Mucosa of descending colon (tissue), 3 donors: ENCODE measurements at places on chromosomes 1 and 21. TPM values are rescaled to one million over a fixed set of nuclear protein-coding genes. Genes with fewer than 3 reads are reported as not detected.
A peak's percentile ranks its signal among the peaks of the same experiment; 100 is the strongest.

Gene CYP4A22
- not detected for total RNA-seq

Gene GLIS1
- total RNA-seq: 0.24 TPM

Gene EPHA8
- total RNA-seq: not detected

Gene AIRE
- total RNA-seq: not detected

Gene PRAMEF25
- not detected for total RNA-seq

Gene GIPC2
- total RNA-seq: 12.8 TPM

Gene MIGA1
- 13.2 TPM for total RNA-seq

Gene KCNN3
- total RNA-seq: 19.3 TPM

DNA sequence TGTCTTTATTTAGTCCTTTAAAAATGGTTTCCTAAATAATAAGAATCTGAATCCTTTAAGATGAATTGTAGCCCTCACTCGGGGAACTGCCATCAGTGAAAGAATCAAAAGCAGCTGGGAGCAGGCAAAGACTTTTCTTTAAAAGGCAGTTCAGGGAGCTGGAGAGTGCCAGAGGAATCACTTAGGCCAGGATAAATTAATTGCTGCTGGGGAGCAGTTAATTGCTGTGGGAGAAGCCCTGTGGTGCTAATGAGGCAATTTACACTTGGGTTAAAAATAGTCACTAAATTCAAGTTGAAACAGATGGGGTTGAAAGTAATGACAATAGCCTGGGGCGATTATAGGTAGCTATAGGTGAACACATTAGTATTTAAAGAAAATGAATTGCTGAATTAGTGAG is 38.7 kb upstream of the COL24A1 start:
- DNase-seq: no peak

DNA sequence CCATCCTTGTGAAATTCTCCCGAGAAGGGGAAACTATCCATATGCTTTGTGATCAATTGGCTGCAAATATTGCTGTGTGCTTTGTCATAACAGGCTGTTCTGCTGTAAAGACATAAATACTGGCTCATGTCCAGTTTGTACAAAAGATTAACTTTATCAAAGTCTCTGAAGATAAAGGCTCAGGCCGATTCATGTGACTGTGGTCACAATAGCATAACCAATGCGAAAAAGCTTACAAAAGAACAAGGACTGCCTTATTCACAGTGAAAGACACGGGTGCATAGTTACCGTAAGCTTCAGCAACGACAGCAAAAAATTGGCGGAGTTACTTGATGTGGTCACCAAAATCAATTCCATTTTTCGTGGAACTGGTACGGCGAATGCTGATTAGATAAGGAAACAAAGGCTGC is 173.6 kb upstream of the CHRM3 start:
- DNase-seq: no peak

DNA sequence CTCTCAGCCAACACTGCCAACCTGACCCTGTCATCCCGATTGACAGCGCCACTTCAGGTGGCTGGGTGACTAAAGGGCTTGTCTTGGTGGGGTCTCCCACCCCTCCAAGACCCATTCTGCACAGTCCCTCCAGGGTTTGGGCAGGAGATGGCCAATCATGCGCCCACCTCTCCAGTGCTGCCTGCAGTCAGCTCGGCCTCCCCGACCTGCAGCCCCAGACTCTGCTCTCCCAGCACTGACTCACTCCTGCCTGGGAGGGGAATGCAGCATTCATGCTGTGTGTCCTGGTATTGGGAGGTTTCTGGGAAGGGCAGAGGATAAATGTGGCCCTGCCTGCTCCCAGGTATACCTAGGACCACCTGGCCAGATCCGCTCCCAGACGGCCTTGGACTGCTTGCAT is 9.7 kb downstream of the TMEM81 start:
- no peak for DNase-seq

- peak; percentile 66 for DNase-seq
Observed at GRCh38 chr1:56584910-56585528, 5.7 kb upstream of the PLPP3 start.

DNA sequence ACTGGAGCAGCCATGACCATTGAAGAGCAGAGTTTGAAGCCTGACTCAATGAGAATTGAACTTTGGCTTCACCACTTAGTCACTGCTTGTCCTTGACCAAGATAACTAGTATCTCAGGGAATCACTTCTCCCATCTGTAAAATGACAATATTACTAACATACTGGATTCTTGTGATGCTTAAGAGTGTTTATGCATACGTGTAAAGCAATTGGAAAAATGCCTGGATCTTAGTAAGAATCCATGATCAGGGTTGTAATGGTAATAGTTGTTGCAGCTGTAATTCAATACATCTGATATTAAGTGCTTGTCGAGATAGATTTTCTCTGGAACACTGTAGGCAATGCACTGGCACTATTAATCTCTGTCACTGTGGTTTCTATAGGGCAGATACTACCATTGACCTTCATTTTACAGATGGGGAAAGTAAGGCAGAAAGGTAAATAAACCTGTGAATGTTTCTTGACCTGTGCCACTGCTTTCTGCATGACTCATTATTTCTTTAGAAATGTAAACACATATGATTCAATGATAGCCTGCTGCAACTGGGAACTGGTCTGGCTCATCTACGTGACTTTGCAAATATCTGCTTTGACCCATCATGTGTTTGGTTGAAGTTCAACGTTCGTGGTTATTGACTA is 662.5 kb downstream of the PLA2G4A start:
- DNase-seq: no peak

DNA sequence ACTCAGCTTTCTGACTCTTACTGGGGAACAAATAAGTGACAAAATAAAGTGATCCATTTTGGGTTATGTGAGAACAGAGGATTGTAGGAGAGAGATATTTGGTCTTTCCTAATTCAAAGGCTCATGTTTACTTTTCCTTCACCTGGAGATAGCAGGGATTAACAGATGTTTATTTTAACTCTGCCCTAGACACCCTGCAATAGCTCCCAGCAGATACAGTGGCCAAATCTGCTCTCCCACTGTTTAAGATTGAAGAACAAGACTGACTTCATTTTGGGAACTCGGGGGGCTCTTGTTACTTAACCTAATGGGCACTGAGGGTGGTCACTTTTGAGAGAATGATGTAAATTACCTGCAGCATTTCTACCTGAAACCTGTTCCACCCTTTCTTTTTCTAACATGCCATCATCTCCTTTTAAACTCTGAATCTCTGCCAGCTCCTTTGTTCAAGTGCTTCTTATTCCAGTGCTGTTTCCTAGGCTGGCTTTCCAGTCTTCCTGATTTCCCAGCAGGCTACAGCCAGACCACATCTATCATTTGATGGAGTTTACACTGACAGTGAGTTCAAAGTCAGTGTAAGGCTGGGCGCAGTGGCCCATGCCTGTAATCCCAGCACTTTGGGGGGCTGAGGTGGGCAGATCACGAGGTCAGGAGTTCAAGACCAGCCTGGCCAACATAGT is 90.0 kb downstream of the SELENOF start:
- no peak for DNase-seq

DNA sequence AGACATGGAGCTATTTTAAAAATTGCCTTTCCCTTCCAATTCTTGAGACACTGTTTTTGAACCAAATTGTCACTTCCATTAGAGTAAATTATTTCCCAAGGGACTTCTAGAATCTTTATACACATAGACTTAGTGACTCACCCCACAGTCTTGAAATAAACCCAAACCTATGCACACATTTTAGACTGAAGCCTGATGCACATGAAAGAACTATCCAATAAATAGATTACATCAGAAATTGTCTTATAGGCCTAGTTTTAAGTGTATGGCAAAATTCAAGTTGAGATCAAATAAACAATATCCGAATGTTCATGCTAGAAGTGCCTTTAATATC is 32.2 kb upstream of the ZNF326 start:
- no peak for DNase-seq

DNA sequence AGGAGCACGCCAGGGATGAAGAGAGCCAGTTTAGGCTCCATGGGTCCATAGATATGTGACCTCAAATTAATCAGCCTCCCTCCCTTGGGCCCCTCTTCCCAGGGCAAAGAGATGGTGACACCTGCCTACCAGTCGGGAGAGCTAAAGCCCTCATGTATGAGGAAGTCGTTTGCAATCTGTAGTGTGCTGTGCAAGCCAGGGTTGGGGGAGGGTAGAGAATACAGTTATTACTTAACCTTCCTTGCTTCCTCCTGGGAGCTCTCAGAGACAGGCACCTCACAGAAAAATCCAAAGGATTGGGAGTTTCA is 4.0 kb downstream of the PGLYRP4 start:
- no peak for DNase-seq

DNA sequence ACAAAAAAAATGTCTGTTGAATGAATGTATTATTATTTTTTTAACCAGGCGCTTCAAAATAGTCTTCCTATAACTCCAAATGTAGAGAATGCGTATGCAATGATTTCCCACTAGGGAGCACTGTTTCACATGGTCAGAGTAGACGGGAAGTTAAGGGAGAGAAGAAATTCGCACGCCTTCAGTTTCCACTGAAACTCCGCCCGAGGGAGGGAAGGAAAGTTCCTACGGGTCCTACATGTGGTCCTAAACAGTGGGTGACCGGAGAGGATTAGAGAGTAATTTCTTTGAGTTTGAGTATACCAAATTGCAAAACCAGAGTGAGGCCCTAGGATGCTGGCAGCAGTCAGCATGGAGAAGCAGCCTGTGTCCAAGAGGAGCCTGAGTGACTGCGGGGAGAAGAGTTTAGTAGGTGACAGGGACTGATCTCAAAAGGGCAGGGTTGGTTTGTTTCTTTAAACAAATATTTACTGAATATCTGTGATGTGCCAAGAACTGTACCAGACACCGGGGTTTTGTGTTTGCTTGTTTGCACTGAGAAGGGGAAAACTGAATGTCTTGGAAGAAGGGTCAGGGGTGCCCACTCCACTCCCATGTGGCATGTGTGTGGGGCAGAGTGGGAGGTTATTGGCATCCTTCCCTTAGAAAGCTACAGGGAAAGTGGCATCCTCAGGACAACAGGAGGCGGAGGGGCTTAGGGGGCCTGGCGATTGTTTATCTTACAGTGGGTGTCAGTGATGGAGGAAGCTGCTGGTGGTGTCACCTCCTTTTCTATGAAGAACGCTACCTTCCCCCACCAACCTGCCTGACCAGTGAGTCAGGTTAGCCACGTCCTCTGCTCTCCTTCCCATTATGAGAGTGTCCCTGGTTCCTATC is 22.8 kb downstream of the RNU5D-1 start:
- DNase-seq: no peak

DNA sequence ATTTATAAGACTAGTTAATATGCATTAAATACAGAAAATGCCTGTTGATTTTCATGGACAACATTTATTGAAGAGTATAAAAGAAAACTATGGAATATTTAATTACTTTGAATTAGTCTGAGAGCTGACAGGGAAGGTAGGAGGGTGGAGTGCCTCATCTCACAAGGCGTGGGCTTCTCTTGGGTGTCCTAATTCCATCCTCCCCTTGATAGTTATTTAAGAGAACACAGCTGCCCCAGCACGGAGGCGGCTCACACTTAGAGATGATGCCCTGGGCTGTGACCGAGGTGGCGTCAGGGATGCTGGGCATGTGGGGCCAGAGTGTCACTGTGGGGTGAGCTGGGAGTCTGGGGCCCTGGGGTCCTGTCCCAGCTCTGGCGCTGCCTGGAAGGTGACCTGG is 493.0 kb downstream of the PTPRU start:
- no peak for DNase-seq

DNA sequence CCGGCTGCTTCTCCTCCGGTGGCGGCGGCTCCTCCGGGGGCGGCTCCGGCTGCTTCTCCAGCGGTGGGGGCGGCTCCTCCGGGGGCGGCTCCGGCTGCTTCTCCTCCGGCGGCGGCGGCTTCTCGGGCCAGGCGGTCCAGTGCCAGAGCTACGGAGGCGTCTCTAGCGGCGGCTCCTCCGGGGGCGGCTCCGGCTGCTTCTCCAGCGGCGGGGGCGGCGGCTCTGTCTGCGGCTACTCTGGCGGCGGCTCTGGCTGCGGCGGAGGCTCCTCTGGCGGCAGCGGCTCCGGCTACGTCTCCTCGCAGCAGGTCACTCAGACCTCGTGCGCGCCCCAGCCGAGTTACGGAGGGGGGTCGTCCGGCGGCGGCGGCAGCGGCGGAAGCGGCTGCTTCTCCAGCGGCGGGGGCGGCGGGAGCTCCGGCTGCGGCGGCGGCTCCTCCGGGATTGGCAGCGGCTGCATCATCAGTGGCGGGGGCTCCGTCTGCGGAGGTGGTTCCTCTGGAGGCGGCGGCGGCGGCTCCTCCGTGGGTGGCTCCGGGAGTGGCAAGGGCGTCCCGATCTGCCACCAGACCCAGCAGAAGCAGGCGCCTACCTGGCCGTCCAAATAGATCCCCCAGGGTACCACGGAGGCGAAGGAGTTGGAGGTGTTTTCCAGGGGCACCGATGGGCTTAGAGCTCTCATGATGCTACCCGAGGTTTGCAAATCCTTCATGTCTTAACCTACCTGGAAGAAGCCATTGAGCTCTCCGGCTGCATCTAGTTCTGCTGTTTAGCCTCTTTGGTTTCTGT is 2.0 kb downstream of the LORICRIN start:
- DNase-seq: peak; percentile 30

DNA sequence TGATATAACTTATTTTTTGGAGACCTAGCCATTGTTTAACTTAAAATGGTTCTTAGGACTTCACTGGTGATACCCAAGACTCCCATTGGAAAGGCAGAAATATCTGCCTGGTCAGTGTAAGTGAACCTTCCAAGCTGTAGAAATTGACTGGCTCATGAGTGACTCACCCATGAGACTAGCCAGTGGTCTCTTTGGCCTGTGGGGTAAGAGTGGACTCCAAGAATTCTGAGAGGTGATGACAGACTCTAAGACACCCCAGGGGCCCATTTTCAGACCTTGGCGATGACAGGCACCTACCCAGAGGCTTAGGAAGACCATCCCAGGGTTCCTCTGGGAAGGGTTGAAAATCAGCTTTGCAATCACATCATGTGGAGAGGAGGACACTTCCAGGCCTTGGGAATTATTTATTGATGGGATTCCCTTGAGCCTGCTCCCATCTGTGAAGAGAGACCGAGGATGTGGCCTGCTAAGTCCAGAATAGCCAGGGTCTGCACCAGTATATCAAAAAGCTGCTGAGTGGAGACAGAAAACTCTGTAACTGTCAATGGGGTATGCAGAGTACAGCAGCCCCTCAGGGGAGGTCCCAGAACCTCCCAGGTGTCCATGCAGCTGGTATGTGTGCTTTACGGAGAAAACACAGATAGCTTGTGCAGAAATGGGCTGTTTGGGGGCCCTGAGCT is 78.9 kb downstream of the KAZN start:
- DNase-seq: no peak
